HepG2 (cell line): ENCODE measurements at places on chromosomes 5 and 9. TPM values are rescaled to one million over a fixed set of nuclear protein-coding genes. Genes with fewer than 3 reads are reported as not detected.

- no peak for DNase-seq
- H3K4me3 ChIP-seq, result no peak overlapping the region
Observed at GRCh38 chr5:153879596-153879995, 159.1 kb downstream of the FAM114A2 start.

DNA sequence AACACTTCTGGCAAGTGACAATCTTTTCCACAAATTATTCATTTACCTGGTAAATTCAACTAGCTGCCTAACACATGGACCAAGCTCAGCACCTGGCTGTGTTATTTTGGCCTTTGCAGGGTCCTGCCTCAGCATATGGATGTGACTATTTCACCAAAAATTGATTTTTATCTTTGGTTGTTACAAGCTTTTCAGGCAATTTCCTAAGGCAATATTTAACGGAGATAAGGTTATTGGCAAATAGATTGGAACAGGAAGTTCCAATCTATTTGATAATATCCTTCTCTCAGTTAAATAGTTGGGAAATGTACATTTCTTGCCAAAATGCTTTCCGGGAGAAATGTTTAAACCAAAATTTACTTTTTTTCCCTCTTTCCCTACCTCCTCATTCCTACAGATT lies 415.2 kb upstream of the SMARCA2 start:
- no peaks in the 10 kb centered on the region for H3K27me3 ChIP-seq
- H3K4me3 ChIP-seq, result no peak overlapping the region
- no peaks in the 10 kb centered on the region for H3K4me1 ChIP-seq
- no peak overlapping the region for H3K27ac ChIP-seq
- no peaks in the 10 kb centered on the region for H3K36me3 ChIP-seq

DNA sequence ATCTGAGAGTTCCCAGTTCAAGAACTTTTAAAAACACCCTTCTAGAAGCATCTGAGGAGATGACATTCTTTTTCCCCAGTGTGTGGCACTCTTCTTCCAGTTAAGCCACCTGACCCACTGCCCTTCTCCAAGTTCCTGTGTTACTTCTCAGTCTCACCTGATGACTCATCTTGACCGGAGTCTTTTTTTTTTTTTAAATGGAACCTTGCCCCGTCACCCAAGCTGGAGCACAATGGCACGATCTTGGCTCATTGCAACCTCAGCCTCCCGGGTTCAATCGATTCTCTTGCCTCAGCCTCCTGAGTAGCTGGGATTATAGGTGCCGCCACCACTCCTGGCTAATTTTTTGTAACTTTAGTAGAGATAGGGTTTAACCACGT lies 224.1 kb upstream of the DAB2 start:
- no peak for DNase-seq
- H3K27ac ChIP-seq, result no peak overlapping the region
- H3K36me3 ChIP-seq, result no peaks in the 10 kb centered on the region
- H3K4me3 ChIP-seq, result no peak overlapping the region
- H3K4me1 ChIP-seq, result no peaks in the 10 kb centered on the region

GRCh38 chr9:112233769-112234168 lies 58.7 kb upstream of the SUSD1 start:
- H3K4me1 ChIP-seq, result peaks cover 14% of the 10 kb centered on the region
- no peak overlapping the region for H3K4me3 ChIP-seq
- peak; percentile 18 for DNase-seq
- H3K36me3 ChIP-seq, result peaks cover 26% of the 10 kb centered on the region
- H3K27me3 ChIP-seq, result no peaks in the 10 kb centered on the region
- H3K27ac ChIP-seq, result no peak overlapping the region

GRCh38 chr9:130789747-130790672 lies 45.0 kb upstream of the ABL1 start:
- no peak overlapping the region for H3K27ac ChIP-seq
- DNase-seq, result no peak
- H3K4me1 ChIP-seq, result peaks cover 2% of the 10 kb centered on the region; the same call in 1 of the 2 replicates
- H3K36me3 ChIP-seq, result no peaks in the 10 kb centered on the region

MYMK gene
- not detected in 2 replicates for total RNA-seq
